ENCODE measurements at places on chromosomes 5 and 9.

DNA sequence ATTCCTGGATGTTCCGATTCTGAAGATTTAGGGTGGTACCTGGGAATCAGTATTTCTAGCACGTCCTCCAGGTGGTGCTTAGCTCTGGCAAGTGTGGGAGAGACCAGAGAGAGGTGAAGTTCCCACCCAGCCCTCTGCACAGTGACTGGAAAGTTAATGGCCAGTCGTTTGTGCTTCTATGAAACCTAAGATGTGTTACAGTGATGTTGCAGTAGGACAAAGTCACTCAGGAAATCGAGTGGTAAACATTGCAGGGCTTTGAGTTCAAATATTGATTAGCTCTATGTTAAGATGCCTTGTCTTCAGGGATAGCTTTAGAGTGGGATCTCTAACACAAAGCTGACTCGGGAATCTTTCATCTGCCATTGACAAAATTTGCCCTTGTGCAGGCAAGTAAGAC lies 55.6 kb downstream of the PIK3R1 start:
- no peak overlapping the region for H3K27ac ChIP-seq
- no peak overlapping the region for H3K4me3 ChIP-seq
- H3K4me1 ChIP-seq, result peaks cover 6% of the 10 kb centered on the region
- DNase-seq, result no peak
- H3K27me3 ChIP-seq, result no peaks in the 10 kb centered on the region
- peaks cover 1% of the 10 kb centered on the region for H3K36me3 ChIP-seq

DNA sequence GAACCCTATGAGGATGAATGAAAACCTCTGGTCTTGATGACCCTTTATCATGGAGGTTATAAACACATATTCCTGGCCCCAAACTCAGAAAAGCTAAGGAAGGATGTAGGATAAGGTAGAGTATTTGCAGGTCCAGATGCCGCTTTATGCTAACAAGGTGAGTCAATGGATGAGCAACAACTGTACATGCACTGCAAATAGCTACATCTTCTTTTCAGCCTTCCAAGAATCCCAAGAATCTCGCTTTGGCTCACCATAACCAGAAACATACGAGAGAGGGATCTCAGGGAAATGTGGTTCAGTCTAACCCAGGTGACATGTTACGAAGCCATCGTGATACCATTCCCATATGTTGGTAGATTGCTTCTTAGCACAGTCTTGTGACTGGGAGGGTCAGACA lies 152.3 kb upstream of the ANKH start:
- no peak overlapping the region for H3K27ac ChIP-seq
- H3K4me3 ChIP-seq, result no peak overlapping the region
- H3K36me3 ChIP-seq, result no peaks in the 10 kb centered on the region
- H3K27me3 ChIP-seq, result no peaks in the 10 kb centered on the region
- no peak for DNase-seq

GRCh38 chr9:119827126-119827525 lies 457.9 kb upstream of the BRINP1 start:
- no peaks in the 10 kb centered on the region for H3K36me3 ChIP-seq
- H3K27ac ChIP-seq, result no peak overlapping the region
- no peak overlapping the region for H3K4me3 ChIP-seq
- no peaks in the 10 kb centered on the region for H3K4me1 ChIP-seq

GRCh38 chr9:111484572-111484894 lies 350 bp upstream of the ECPAS start:
- H3K36me3 ChIP-seq, result no peaks in the 10 kb centered on the region
- H3K27ac ChIP-seq, result peak overlapping the region; percentile 91
- DNase-seq, result no peak
- H3K4me1 ChIP-seq, result no peaks in the 10 kb centered on the region
- no peaks in the 10 kb centered on the region for H3K27me3 ChIP-seq
- peak overlapping the region; percentile 96 for H3K4me3 ChIP-seq

DNA sequence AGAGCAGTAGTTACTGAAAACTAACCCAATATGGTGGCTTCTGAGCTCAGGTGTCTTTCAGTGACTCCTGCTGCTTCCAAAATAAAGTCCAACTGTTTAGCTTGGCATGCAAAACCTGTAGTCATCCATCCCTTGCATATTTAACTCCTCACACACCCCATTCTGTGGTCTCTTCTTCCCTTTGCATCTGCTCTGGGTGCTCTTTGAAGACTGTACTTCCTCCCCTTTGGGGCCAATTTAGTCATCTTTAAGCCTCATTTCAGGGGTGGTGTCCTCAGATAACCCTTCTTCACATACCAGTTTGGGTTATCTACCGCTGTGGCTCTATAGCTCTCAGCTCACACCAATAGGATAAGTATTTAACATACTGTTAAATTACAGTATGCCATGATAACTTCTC lies 209.9 kb upstream of the DMRT1 start:
- no peaks in the 10 kb centered on the region for H3K4me1 ChIP-seq
- H3K36me3 ChIP-seq, result no peaks in the 10 kb centered on the region
- H3K27me3 ChIP-seq, result no peaks in the 10 kb centered on the region
- no peak overlapping the region for H3K4me3 ChIP-seq
- H3K27ac ChIP-seq, result no peak overlapping the region
- DNase-seq, result no peak

GRCh38 chr5:170301981-170302652 lies 4.5 kb upstream of the LCP2 start:
- no peak overlapping the region for H3K27ac ChIP-seq
- no peaks in the 10 kb centered on the region for H3K4me1 ChIP-seq
- no peak for DNase-seq

- no peaks in the 10 kb centered on the region for H3K4me1 ChIP-seq
- no peaks in the 10 kb centered on the region for H3K36me3 ChIP-seq
- DNase-seq, result peak; percentile 13
- H3K27ac ChIP-seq, result no peak overlapping the region
Observed at GRCh38 chr5:78557601-78558000, 91.0 kb downstream of the LHFPL2 start.

- no peak for DNase-seq
- no peaks in the 10 kb centered on the region for H3K36me3 ChIP-seq
- H3K27ac ChIP-seq, result no peak overlapping the region
- no peaks in the 10 kb centered on the region for H3K4me1 ChIP-seq
Observed at GRCh38 chr5:95365302-95366095, 25.7 kb upstream of the FAM81B start.

- H3K4me1 ChIP-seq, result no peaks in the 10 kb centered on the region
- DNase-seq, result no peak
- no peaks in the 10 kb centered on the region for H3K36me3 ChIP-seq
Observed at GRCh38 chr5:598564-598890, 13.6 kb upstream of the CEP72 start.

GRCh38 chr9:137017791-137018497 lies 10.1 kb downstream of the ABCA2 start:
- no peaks in the 10 kb centered on the region for H3K36me3 ChIP-seq
- DNase-seq, result no peak
- no peak overlapping the region for H3K27ac ChIP-seq
- no peaks in the 10 kb centered on the region for H3K4me1 ChIP-seq

GRCh38 chr9:2726650-2727340 lies 9.5 kb downstream of the KCNV2 start:
- H3K27ac ChIP-seq, result no peak overlapping the region
- no peak overlapping the region for H3K4me3 ChIP-seq
- no peak for DNase-seq
- no peaks in the 10 kb centered on the region for H3K36me3 ChIP-seq

GRCh38 chr9:69229367-69229766 lies 55.3 kb downstream of the TJP2 start:
- peaks cover 5% of the 10 kb centered on the region for H3K36me3 ChIP-seq
- no peaks in the 10 kb centered on the region for H3K4me1 ChIP-seq

- no peak overlapping the region for H3K4me3 ChIP-seq
- H3K36me3 ChIP-seq, result peaks cover 2% of the 10 kb centered on the region
- no peaks in the 10 kb centered on the region for H3K4me1 ChIP-seq
- no peaks in the 10 kb centered on the region for H3K27me3 ChIP-seq
- no peak for DNase-seq
Observed at GRCh38 chr5:35794684-35795375, 61.9 kb upstream of the IL7R start.

DNA sequence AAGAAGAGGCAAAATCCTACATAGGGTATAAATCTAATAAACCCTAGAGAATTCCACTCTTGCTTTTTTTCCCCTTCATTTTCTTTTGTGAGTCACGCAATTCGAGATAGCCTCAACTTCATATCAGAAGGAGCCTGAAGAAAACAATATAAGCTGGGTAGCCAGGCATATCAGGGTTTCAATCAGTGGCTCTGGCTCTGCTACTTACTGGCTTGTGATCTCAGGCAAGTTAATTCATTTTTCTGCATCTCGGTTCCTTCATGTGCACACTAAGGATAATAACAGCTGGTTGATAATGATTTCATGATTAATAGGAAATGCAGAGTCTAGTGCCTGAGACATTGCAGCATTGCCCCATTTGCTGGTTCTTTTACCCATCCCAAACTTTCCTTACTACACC lies 46.5 kb upstream of the ASTN2 start:
- H3K27ac ChIP-seq, result no peak overlapping the region
- DNase-seq, result no peak
- no peaks in the 10 kb centered on the region for H3K36me3 ChIP-seq
- H3K27me3 ChIP-seq, result no peaks in the 10 kb centered on the region
- H3K4me1 ChIP-seq, result no peaks in the 10 kb centered on the region

GRCh38 chr5:135059000-135059923 lies 25.2 kb upstream of the PITX1 start:
- no peak for DNase-seq
- no peak overlapping the region for H3K4me3 ChIP-seq
- H3K36me3 ChIP-seq, result no peaks in the 10 kb centered on the region
- no peaks in the 10 kb centered on the region for H3K27me3 ChIP-seq
- H3K4me1 ChIP-seq, result no peaks in the 10 kb centered on the region

- H3K27me3 ChIP-seq, result no peaks in the 10 kb centered on the region
- no peaks in the 10 kb centered on the region for H3K36me3 ChIP-seq
- no peak overlapping the region for H3K4me3 ChIP-seq
- no peaks in the 10 kb centered on the region for H3K4me1 ChIP-seq
- no peak for DNase-seq
- no peak overlapping the region for H3K27ac ChIP-seq
Observed at GRCh38 chr9:22114956-22115355, 105.9 kb upstream of the CDKN2B start.

GRCh38 chr5:14185326-14186058 lies 42.4 kb downstream of the TRIO start:
- H3K27me3 ChIP-seq, result no peaks in the 10 kb centered on the region
- no peak for DNase-seq
- no peak overlapping the region for H3K4me3 ChIP-seq

GRCh38 chr5:59813761-59814536 lies 79.6 kb downstream of the PDE4D start:
- no peak for DNase-seq
- H3K27ac ChIP-seq, result no peak overlapping the region
- H3K4me3 ChIP-seq, result no peak overlapping the region
- no peaks in the 10 kb centered on the region for H3K27me3 ChIP-seq
- H3K36me3 ChIP-seq, result no peaks in the 10 kb centered on the region

- H3K36me3 ChIP-seq, result no peaks in the 10 kb centered on the region
- H3K4me3 ChIP-seq, result no peak overlapping the region
- H3K27me3 ChIP-seq, result no peaks in the 10 kb centered on the region
Observed at GRCh38 chr5:124806373-124807077, 60.1 kb upstream of the ZNF608 start.

GRCh38 chr9:76738402-76738801 lies 25.8 kb upstream of the PCA3 start:
- H3K4me1 ChIP-seq, result no peaks in the 10 kb centered on the region
- no peaks in the 10 kb centered on the region for H3K27me3 ChIP-seq
- DNase-seq, result no peak
- no peak overlapping the region for H3K4me3 ChIP-seq

DNA sequence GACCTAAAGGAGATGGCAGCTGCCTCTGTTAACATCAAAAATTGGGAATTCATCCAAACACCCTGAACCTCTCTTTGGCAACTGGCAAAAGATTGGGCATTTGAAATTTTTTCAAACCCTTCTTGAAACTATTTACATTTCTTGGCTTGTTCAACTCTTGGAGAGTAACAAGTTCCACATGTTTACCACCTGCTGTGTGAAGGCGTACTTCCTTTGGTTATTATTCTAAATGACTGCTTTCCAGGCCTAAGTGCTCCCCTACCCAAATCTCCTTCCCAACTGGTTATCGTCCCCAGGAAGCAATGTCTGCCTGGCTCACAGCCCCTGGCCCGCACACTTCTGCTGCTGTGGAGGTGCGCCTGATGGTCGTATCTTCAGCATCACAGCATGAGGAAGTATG lies 422.7 kb downstream of the DMAC1 start:
- no peaks in the 10 kb centered on the region for H3K36me3 ChIP-seq
- no peak overlapping the region for H3K4me3 ChIP-seq
- no peaks in the 10 kb centered on the region for H3K4me1 ChIP-seq
- H3K27me3 ChIP-seq, result no peaks in the 10 kb centered on the region
- no peak for DNase-seq
- no peak overlapping the region for H3K27ac ChIP-seq

DNA sequence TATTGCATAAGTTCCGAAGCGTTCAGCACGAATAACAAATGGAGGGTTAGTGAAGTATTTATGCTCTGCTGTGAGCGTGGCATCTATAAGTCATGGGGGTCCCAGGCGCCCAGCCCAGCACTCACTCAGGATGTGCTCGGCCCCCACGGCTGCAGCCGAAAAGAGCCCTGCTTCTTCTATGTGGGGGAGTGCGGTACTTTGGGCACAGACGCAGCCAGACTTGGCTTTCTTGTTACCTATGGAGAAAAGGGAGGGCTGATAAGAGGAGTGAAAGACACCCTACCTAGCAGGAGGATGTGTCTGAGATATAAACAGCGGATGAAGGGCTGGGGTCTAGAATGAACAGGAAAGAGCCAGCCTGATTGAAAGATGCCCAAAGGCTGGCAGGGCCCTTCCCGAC lies 51.4 kb downstream of the MRPL36 start:
- H3K27ac ChIP-seq, result no peak overlapping the region
- H3K4me3 ChIP-seq, result no peak overlapping the region
- no peaks in the 10 kb centered on the region for H3K36me3 ChIP-seq
- H3K4me1 ChIP-seq, result no peaks in the 10 kb centered on the region
- no peak for DNase-seq

DNA sequence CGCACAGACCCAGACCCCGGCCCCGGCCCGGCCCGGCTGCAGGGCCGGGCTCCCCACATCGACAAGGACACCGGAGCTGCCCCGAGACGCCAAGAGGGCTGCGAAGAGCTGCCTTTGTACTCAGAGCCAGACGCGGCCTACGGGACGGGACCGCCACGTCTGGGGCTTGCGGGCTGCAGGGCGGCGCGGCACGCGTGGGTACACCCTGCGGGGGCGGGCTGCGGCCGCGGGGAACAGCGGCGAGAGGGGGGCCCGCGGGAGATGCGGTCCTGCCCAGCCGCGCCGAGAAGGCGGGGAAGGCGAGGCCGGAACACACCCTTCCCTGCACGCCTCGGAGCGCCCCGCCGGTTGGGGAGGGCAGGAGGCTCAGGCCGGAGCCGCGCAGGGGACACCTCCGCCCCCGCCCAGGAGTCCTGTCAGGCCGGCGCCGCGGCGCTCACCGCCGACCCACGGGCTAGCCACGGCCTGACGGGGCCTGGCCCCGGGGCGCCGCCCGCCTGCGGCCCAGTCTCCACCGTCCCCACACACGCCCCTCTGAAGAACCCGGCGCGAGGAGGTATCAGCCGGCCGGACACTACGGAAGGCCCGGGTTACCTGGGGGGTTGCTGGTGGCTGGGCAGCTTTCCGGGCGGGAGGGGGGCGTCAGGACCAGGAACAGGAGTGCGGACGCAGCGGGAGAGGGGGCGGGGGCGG lies 478 bp downstream of the RAB14 start:
- peak; percentile 62 for DNase-seq
- H3K4me3 ChIP-seq, result peak overlapping the region; percentile 87
- H3K27ac ChIP-seq, result peak overlapping the region; percentile 93
- no peaks in the 10 kb centered on the region for H3K36me3 ChIP-seq
- H3K27me3 ChIP-seq, result no peaks in the 10 kb centered on the region

GRCh38 chr5:150448952-150449516 lies 505 bp downstream of the RPS14 start:
- peaks cover 11% of the 10 kb centered on the region for H3K4me1 ChIP-seq
- no peaks in the 10 kb centered on the region for H3K27me3 ChIP-seq
- peaks cover 17% of the 10 kb centered on the region for H3K36me3 ChIP-seq
- peak overlapping the region; percentile 79 for H3K4me3 ChIP-seq
- no peak for DNase-seq

All from kidney (tissue), 22 donors.